ENCODE measurements at places on chromosomes 5 and 9.
A peak's percentile ranks its signal among the peaks of the same experiment; 100 is the strongest.

GRCh38 chr9:130010151-130010988 is 32.6 kb downstream of the FNBP1 start:
- peak; percentile 89 for DNase-seq

DNA sequence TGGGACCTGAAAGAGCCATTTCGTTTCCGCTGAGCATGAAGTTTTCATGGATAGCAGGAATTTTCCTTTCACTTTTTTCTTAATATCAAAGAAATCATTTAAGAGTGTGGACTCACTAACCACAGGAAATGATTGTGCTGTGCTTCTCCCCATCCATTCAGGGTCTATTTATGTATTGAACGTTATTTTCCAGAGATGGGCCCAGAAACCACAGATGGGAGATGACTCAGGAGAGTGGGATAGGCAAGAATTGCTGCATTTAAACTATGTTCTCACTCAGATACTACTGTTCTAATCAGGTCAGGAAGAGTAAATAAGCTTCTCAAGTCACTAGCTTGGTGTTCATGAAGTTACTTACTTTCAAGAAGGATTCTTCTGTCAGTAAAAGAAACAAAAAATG is 763.8 kb downstream of the DTWD2 start:
- no peak for DNase-seq

- no peak for DNase-seq
Measured at GRCh38 chr5:5483880-5484598, 61.6 kb downstream of the ICE1 start.

- DNase-seq: no peak
Measured at GRCh38 chr5:41871852-41872251, 1.6 kb upstream of the OXCT1 start.

DNA sequence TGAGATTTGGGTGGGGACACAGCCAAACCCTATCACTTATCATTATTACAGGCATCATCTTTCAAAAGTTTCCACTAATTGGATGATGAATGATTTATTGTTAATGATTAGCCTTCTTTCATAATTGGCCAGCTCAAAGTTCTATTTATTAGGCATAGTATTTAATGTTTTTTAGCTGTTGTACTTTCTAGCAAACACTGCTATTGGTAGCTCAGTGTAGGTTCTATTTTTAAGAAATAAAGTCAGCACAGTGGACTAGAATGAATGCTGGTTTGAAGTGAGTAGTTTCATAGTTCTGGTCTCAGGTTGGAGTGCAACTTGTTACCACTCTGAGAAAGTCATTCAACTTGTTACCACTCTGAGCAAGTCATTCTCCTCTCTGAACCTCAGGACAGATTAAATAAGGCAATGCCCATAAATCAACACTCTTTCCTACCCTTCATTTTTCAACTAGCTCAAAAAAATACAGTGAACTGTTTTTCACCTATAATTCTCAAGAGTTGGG is 46.9 kb downstream of the JAKMIP2 start:
- no peak for DNase-seq

GRCh38 chr9:21803649-21804048 is 1.2 kb downstream of the MTAP start:
- DNase-seq: no peak

GRCh38 chr5:166324372-166324771 is 1967.1 kb upstream of the WWC1 start:
- DNase-seq: no peak

GRCh38 chr9:118987167-118987566 is 382.1 kb downstream of the BRINP1 start:
- no peak for DNase-seq

- DNase-seq: no peak
Measured at GRCh38 chr5:39108987-39109386, 34.8 kb upstream of the RICTOR start.

Data from CD4-positive, alpha-beta T cell treated with Interleukin-17A for 1 hour (primary cell).